ENCODE measurements at places on chromosomes 4 and X. TPM values are rescaled to one million over a fixed set of nuclear protein-coding genes. Genes with fewer than 3 reads are reported as not detected.

The CYTL1 gene
- 23.1 TPM for polyA plus RNA-seq

The PAGE4 gene
- polyA plus RNA-seq = 0.59 TPM

DNA sequence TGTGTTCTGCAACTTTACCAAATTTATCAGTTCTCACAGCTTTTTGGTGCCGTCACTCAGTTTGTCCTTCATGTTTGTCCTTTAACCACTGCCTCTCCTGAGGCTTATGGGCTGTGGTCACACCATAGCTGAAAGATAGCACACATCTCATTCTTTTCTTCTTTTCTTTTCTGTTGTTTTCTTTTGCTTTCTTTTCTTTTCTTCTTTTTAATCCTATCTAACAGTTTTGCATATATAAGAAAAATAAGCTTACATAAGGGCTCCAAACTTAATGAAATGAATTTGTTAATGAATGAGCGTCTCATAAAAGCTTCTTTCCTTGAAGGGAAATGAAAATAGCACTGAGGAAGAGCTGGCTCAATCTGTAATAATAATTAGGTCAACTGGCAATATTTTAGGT lies 1061.2 kb downstream of the PCDH18 start:
- no peak for DNase-seq

DNA sequence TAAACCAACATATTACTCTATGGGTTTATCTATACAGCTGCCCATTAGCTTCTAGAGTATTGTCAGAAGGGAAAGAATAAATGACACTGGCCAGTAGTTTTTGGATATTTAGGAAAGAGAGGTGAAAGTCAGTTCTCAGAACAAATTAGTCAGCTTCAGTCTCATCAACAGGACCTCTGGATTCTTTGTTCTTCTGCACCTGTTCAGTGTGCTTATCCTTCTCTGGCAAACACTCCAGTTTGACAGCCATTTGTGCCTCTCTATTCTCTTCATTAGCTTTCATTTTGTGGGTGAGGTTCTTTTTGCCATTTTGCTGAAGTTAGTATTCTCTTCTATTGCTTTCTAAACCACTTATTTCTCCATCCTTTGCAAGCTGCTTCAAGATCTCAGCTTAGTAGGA lies 107.0 kb downstream of the PCDH18 start:
- no peak for DNase-seq

Measured in left lung (tissue), 14 donors.